ENCODE measurements at places on chromosomes 2 and 18.

DNA sequence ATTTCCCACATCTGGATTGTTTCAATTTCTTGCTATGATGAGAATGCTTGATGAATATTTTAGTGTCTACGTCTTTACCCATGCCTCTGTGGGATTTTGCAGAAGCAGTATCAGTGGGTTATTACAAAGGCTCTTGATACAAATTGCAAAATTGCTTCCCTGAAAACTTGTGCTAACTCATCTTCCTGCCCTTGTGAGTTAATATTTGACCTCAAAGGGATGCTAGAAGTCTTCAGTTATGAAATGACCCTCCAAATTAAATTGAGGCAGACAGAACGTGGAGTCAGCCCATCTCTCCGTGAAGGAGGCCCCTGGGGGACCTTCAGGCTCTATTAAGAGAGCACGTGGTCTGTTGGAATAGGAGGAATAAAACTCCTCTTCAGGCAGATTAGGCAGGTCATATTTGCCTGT, 239.2 kb upstream of the HS6ST1 start:
- DNase-seq, result no peak

GRCh38 chr2:240467659-240468302, 32.3 kb downstream of the GPC1 start:
- DNase-seq, result peak; percentile 67

GRCh38 chr18:59062643-59063006, 77.1 kb upstream of the SEC11C start:
- DNase-seq, result no peak

DNA sequence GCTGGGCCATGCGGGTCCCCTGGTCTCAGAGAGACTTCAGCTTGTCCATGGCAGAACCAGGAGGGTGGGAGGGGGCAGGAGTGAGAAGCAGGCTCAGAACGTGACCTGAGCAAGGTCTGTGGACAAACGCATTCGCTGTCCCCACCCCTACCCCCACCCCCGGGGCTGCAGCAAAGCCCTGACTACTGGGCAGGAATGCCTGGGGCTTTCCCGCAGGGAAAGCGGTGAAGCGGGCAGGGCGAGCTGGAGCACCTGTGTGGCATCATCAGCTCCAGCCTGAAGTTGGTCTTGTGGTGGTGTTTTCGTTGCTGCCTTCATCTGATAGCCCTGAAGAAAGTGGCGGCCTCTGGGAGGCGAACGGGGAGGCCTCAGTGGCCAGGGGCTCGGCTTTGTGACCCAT, 26.1 kb upstream of the ALKAL2 start:
- no peak for DNase-seq

- no peak for DNase-seq
These were observed 156.1 kb downstream of the MSH2 start for GRCh38 chr2:47558768-47559684.

- no peak for DNase-seq
These were observed 29.9 kb downstream of the TPGS2 start for GRCh38 chr18:36798738-36799473.

DNA sequence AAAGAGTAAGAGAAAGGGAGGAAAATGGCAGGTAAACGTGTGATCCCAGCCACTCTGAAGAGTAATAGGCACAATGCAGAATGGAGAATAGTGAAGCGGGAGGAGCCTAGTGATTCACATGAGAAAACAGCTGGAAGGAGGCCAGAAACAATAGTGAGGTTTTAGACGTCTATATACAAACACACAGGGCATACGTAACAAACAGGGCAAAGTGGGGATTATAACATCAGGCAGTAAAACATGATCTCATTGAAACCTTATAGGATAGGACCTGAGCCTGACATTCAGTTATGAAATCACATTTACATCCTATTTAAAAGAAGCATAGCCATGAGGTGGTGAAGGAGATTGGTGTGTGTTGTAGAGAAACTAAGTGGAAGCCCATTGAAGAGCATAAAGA, 33.0 kb upstream of the GATA6 start:
- DNase-seq, result no peak

Data from tibial artery (tissue), 4 donors.